ENCODE measurements at places on chromosomes 12 and 14.

- DNase-seq = no peak
Observed at GRCh38 chr12:52011602-52012214, 5.0 kb downstream of the TAMALIN start.

DNA sequence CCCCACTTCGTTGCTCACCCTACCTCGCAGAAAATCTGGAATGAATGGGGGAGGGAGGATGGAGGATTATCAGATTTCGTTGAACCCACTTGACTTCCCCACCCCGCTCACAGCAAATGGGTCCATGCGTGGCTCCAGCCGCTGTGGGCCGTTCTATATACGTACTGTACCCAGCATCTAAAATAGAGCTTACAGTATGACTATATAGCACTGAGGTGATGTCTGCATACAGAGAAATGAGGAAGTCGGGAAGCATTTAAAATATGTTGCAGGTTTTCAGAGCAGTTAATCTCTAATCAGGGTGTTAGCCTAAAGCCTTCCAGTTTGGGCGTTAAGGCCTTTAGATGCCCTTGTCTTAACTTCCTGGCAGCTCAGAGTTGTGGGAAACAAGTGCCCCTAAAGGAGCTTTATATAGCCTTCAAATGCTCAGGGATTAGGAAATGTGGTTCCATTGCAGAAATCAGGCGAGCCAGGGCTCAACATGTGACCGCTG, 1.4 kb downstream of the BICDL1 start:
- no peak for DNase-seq

DNA sequence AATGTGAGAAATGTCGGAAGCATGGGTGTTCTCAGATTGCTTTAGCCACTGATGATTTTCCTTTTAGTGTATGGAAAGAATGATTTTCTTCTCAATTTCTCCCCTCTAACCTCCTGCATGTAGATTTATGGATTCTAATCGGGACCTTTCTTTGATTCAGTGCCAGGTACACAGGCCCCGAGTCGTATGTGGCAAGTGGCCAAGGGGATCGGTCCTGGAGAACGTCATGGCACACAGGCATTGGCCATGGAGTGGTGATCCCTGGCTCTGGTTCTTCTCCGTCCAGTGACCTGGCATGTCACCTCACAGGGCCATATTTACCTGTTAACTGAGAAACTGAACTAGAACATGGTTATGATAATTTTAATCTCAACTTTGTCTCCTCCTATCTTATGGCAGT, 58.1 kb downstream of the ETV6 start:
- DNase-seq = no peak

GRCh38 chr14:29897181-29897580, 30.5 kb downstream of the PRKD1 start:
- no peak for DNase-seq

DNA sequence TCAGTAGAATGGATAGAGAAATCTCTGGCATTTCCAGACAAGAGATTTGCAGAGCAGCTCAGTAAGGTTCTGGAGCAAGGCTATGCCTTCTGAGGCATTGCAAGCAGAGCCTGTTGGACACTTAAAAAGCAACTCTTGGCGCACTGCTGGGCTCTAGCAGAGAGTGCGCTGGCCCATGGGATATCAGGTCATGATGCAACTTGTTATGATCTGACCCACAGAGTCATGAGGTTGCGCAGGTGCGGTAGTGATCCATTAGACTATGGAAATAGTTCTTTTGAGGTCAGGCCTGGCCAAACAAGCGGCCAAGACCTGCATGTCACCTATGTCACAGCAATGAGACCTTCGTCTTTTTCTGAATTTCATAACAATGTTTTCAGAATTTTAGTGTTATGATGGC, 168.6 kb downstream of the TMTC3 start:
- no peak for DNase-seq

GRCh38 chr12:90305379-90305778, 596.7 kb upstream of the ATP2B1 start:
- no peak for DNase-seq

DNA sequence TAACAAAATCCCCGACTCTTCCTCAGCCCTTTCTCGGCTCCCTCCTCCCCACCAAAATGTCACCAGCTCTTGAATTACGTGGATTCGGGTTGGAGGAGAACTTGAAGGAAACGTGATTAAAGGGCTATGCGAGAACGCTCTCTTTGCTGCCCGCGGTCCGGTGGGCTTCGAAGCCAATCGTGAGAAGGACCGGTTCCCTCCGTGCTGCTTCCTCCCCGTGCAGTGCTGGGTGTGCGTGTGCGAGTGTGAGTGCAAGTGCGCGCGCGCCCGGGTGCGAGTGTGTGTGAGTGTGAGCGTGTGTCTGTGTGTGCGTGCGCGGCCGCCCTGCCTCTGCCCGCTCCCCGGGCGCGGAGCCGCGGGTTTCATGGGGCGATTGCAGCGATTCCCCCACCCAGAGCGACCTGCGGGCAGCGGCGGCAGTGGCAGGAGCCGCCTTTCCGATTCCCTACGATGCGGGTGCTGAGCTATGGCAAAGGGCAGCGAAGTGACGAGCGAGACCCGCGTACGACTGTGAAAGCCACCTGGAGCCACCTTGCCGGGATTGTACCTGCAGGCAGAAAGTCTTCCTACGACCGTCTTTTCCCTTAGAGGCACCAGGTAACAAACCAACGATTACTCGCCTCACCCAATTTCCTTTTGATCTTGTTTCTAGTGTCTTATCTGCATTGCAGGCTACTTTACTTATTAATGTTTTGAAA, 1.4 kb downstream of the LRFN5 start:
- DNase-seq = no peak

Measured in hematopoietic multipotent progenitor cell treated with erythropoietin and hydrocortisone succinate and interleukin-3 and kit ligand, for 8 days (in vitro differentiated cells).